ENCODE measurements at places on chromosomes 12 and 14.

- DNase-seq = peak; percentile 46
These were observed 1181.2 kb downstream of the VRK1 start for GRCh38 chr14:97978341-97978740.

DNA sequence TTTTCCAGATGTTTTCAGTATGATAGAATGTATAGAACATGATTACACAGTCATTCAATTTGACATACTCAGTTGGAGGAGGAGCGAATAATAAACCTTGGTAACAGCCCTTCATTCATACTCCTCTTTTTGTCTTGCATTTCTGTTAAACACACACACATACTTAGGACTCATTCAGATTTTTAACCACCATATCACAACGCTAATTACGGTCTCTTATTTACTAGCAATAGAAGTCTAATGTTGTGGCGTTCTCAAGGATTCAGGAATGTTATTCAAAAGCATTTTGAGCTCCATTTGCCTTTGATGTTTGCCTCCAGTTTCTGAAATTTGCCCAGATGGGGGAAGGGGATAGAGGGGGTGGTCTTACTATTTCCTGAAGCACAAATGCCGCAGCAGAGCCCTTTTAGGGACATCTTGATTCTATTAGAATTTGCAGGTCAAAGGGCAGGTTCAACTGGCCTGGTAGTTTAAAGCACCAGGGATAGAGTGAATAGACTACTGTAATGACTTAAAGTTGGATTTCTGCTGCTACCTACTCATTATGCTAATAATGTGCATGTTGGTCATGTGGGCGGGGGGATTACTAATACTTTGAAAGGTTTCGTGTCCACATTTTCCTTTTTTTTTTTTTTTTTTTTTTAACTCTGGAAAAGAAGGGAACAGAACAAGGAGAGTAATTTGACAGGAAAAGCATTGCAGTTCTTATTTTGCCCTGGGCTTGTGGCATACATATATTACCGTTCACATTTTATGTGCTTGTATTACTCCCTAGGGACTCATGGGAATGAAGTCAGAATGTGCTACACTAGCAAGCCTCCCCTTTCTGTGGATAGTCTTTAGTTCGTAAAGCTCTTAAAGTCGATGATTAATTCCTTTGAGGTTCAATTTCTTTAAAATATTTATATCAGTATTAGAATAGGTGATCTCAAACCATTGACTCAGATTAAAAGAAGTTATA lies 226.8 kb downstream of the FBXL14 start:
- DNase-seq = no peak

DNA sequence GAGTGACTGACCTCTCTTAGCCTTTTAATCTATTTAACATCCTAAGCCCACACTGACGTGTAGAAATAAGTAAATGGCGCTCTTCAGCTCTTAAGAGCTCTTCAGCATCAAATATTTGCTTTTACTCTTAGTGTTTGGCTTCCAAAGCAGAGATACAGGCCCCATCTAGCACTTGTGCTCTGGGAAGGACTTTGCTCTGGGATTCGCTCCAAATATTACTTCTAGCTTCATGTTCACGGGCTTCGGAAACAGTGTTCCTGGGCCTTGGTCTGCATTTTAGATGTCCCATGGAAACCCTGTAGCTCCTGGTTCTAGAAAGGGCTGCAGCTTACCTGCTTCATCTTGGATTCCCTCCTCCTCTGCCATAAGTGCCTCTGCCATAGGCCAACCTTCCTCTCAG lies 2.7 kb upstream of the NKX2-8 start:
- DNase-seq = no peak

DNA sequence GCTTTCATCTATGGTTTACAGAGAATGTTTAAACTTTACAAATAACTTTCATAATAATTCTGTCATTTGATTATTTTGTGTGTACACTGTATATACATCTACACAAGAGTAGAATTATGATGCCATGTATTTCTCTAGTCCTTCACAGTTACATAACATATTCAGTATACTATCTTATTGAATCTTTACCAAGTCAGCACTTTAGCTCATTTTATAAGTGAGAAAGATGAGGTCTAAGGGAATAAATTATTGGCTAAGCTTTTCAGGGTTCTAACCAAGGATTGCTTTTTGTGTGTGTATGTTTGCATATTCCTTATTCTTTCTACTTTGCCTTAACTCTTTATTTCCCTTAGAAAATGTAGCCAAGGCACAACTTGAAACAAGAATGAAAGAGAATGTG lies 84.3 kb upstream of the PTPRQ start:
- DNase-seq = no peak

DNA sequence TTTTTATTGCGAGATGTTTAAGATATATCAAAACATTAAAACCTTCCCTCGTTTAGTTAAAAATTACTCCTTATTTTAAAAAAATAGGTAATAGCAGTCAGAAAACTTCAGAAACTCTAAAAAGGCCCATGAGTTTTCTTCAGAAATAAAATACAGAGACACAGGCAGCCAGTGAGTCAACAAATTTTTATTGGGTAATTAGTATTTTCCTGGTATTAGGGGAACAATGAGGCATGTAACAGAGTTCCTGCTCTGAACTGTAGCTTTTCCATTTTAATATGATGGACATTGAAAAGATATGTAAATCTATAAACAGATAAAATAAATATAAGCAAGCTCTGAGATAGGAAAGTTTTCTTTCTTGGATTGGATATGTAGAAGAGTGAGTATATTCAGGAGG lies 399 bp upstream of the ZNF705A start:
- no peak for DNase-seq

DNA sequence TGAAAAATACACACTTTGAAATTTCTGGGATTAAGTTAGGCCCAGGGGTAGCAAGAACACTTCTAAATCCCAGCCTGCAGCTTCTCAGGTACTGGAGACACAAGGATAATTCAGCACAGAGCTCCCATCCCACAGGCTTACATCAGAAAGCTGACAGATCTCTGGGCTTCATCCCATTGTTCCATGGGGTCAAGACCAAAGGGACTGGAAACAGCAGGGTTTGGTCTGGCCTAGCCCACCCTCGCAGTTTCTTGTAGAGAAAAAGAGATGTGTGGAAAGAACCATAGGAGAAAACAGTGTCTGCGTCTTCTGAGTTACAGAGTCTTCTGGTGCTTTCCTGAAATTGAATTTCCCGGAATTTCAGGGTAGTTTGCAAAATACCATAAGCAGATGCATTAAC lies 59.6 kb upstream of the RIC8B start:
- no peak for DNase-seq

DNA sequence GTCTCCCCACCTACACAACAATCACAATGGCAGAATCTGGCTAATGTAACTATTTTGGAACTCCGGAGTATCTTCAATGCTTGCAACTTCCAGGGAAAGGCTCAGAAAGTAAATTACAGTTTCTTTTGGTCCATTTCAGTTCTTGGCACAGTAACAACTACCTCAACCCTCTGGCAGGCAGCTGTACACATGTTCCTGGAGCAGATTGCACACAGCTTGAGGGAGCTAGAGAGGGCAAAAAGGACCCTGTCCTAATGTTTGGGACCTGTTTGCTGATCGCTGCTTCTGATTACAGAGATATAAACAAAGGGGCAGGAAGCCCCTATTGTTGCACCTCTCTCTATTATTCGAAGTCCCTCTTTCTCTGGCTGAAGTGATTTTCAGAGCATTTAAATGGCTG lies 35.2 kb upstream of the SLC38A1 start:
- DNase-seq = no peak

DNA sequence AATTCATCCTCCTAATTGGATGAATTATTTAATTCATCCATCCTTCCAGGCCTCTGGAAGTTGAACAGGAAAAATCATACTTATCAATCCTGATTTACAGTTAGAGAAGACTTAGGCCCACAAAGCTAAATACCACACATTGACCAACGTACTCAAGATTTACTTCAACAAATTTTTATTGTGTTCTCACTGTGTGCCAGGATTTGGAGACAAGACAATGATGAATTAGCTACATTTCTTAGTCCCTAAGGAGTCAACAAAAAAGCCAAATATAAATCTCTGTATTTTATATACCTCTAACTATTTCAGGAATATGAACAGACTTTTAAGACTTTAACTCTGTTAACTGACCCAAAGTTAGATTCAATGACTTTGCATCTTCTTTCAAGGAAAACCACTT lies 63.9 kb downstream of the DCAF5 start:
- DNase-seq = no peak

DNA sequence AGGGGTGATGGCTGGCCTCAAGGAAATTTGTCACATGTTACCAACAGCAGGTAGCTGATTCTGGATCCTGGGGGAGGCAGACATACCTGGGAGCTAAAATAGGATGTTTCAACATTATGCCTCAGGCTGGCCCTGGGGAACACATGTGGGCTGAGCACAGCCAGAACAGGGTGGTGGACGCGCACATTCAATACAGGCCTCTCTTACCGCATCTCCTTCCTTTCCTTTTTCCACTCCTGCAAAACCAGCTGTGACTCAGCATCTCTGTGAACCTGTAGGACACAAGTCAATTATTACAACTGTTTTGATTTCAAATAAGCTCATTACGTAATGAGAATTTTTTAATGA lies 61.0 kb downstream of the NT5DC3 start:
- DNase-seq = no peak

DNA sequence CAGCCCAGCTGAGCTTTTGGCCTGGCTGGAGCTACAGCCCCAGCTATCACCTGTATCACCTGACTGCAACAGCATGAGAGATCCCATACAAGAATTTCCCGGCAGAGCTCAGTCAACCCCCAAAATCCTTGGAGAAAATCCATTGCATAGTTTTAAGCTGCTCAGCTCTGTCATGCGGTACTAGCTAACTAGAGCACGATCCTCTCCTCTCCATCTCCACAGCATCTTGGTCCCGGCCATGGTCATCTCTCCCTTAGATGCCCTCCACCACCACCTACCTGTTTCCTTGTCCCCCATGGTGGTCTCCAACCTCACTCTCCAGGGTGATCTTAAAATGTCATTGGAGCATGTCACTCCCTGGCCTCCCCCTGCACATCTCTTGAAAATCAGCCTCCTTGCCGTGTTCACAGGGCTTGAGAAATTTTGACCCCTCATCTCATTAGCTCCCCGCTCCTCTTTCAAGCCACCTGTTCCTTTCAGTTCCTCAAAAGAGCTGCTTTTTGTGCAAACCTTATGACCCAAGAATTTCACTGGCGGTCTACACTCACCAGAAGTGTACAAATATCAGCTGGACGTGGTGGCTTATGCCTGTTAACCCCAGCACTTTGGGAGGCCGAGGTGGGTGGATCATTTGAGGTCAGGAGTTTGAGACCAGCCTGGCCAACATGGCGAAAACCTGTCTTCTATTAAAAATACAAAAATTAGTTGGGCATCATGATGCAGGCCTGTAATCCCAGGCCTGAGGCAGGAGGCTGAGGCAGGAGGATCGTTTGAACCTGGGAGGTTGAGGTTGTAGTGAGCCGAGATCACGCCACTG lies 8.1 kb upstream of the CLMN start:
- DNase-seq = no peak

GRCh38 chr12:58455136-58455535 lies 465.2 kb downstream of the LRIG3 start:
- no peak for DNase-seq

GRCh38 chr14:84806622-84807021 lies 723.3 kb upstream of the FLRT2 start:
- DNase-seq = no peak

GRCh38 chr12:93413064-93413463 lies 28.7 kb downstream of the UBE2N start:
- no peak for DNase-seq

DNA sequence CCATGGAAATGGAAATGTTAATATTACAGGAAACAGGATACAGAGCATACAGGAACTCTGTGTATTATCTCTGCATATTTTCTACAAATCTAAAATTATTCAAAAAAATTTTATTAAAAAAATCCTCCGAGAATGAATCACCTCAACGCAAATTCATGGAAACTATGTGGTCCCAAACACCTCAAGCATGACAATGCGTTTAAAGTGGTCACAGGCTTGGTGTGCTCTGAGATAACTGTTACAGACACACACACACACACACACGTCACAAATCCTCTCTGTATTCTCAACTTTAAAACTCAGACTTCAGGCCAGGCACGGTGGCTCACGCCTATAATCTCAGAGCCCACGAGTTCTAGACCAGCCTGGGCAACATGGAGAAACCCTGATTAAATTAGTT lies 45.3 kb upstream of the MTERF2 start:
- no peak for DNase-seq

- no peak for DNase-seq
These were observed 756 bp downstream of the TULP3 start for GRCh38 chr12:2891240-2892053.

DNA sequence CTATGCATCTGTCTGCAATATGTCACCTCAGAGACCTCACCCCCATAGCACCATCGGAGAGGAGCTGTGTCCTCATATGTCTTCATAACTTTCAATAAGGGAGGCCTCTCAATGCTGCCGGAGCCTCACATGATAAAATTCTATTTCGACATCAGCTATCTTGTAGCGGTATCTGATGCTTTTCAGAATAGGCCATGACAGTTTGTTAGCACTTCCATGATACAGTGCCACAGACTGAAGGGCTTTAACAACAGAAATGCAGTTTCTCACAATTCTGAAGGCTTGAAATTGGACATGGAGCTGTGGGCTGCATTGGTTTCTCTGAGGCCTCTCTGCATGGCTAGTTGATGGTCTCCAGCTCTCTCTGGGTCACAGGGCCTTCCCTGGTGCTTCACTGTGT lies 125.0 kb upstream of the PZP start:
- DNase-seq = no peak

- DNase-seq = no peak
These were observed 1316.3 kb downstream of the TMEM121 start for GRCh38 chr14:106842687-106843086.

DNA sequence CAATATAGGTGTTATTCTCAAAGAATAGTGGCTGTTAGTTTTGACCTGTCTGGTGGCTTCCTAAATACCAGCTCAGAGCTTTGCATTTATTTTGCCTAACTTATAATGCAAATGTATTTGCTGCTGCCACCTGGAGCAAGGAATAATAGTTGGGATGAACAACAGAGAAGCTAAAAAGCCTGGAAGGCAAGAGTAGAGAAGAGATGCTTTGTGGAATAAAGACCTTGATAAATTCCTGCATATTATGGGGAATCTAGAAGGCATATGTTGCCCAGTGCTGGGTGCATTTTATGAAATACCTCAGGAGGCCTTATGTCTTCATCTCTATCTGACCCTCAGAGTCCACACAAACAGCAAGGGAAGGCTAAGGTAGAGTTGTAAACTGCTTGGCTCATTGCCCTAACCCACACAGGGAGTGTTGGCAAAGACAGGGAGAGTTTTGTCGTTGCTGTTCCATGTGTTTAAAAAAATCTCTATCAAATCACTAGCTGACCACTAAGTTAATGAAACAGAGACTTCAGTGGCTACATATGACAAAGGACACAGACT lies 53.7 kb upstream of the SCAF11 start:
- DNase-seq = no peak

All from stimulated activated CD8-positive, alpha-beta memory T cell treated with anti-CD3 and anti-CD28 coated beads, Interleukin-4, amount 100 ng/mL, for 4 hours (primary cell).